Cardiac septum (tissue), 1 donor: ENCODE measurements at places on chromosomes 2 and 18. TPM values are rescaled to one million over a fixed set of nuclear protein-coding genes. Genes with fewer than 3 reads are reported as not detected.

MZT2A gene
- 79.3 TPM for total RNA-seq

CHRNG gene
- total RNA-seq = not detected

PELI1 gene
- total RNA-seq = 9.0 TPM

DSG1 gene
- 0.89 TPM for total RNA-seq

GAL3ST2 gene
- total RNA-seq = not detected

CFC1 gene
- total RNA-seq = not detected

STARD6 gene
- total RNA-seq = not detected

GAREM1 gene
- 10.0 TPM for total RNA-seq

NGEF gene
- 0.24 TPM for total RNA-seq

LINC00305 gene
- total RNA-seq = not detected

SMAD2 gene
- total RNA-seq = 104 TPM

MEP1B gene
- 0.13 TPM for total RNA-seq

GALR1 gene
- total RNA-seq = 0.08 TPM

AKAIN1 gene
- not detected for total RNA-seq

ABCG8 gene
- total RNA-seq = not detected

IL1B gene
- total RNA-seq = 0.48 TPM

SPEG gene
- 199 TPM for total RNA-seq

CENPA gene
- not detected for total RNA-seq

MGAT4A gene
- 16.3 TPM for total RNA-seq

DHRS9 gene
- total RNA-seq = 9.8 TPM

PPP1R1C gene
- total RNA-seq = 29.6 TPM

TEKT4 gene
- 0.32 TPM for total RNA-seq

LHCGR gene
- total RNA-seq = 0.24 TPM

PLEK gene
- 3.7 TPM for total RNA-seq

ASB18 gene
- 44.4 TPM for total RNA-seq

LOXHD1 gene
- 0.48 TPM for total RNA-seq

PKDCC gene
- 74.7 TPM for total RNA-seq

PLCD4 gene
- total RNA-seq = 0.67 TPM

MYL12A gene
- 4,186 TPM for total RNA-seq

CELF4 gene
- total RNA-seq = 0.24 TPM

MDH1 gene
- 1,107 TPM for total RNA-seq

SULT1C4 gene
- 2.4 TPM for total RNA-seq

ADAM23 gene
- total RNA-seq = 78.7 TPM

SLC40A1 gene
- 30.3 TPM for total RNA-seq

IL36A gene
- total RNA-seq = not detected

LMAN1 gene
- 50.8 TPM for total RNA-seq

HOXD11 gene
- not detected for total RNA-seq

VIT gene
- total RNA-seq = 2.6 TPM

TMEFF2 gene
- total RNA-seq = not detected

NCKAP5 gene
- total RNA-seq = 10.6 TPM

MRO gene
- 1.4 TPM for total RNA-seq

ANKRD62 gene
- not detected for total RNA-seq

EHBP1 gene
- 19.4 TPM for total RNA-seq

CYBRD1 gene
- 39.7 TPM for total RNA-seq

CD207 gene
- 0.16 TPM for total RNA-seq

ICA1L gene
- 5.7 TPM for total RNA-seq

HRH4 gene
- 0.08 TPM for total RNA-seq

EGR4 gene
- not detected for total RNA-seq

POTEJ gene
- not detected for total RNA-seq
